ENCODE measurements at places on chromosomes 7 and 10.

DNA sequence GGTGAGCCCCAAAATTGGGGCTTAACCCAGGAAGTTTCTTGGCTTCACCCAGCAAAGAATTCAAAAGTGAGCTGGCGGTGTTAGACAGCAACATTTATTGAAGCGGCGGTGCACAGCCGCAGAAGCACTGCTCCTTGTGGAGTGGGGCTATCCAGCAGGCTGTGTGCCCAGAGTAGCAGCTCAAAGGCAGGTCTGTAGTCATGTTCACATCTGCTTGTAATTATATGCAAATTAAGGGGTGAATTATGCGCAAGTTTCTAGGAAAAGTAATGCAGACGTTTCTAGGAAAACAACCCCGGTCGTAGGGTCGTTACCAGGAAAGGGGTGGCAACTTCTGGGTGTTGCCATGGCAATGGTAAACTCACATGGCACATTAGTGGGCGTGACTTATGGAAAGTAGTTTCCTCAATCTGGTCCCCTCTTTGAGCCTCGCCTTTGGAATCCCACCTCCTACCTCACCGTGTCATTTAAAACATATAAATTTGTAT is 13.7 kb upstream of the KBTBD2 start:
- no peak for DNase-seq

DNA sequence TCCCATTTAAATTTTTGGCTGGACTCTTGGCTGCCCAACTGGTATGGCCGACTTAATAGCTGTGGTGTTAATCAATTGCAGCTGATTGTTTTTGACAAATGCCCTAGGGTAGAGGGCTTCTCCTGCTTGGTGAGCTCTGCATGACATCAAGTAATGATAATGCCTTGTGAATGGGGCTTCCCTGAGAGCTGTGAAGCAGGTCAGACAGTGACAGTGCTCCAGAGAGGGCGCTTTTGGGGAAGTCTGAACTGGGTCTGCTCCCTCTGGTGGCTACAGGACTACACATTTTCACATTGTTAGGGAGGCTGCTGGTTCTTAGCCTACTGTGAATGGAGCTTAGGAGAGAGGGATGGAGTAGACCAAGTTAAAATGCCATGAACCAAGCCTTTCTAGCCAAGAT is 98.8 kb downstream of the SDK1 start:
- DNase-seq, result no peak

DNA sequence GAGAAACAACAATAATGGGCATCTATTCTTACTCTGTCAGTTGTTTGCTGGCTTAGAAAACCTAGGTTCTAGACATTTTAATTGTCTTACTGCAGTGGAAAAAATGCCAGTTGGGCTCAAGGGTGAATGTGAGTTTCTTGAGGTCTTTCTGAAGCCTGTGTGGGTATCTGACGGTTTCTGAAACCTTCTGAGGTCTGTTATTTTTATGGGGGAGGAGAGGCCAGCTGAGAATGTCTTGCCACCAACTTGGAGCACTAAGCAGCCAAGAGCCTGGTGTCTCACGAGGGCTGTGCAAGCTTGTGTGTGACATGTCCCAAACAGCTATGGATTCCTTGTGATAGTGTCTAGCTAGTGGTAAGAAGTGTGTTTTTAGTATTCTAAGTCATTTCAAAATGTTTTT is 24.2 kb upstream of the DDC start:
- DNase-seq, result no peak

- DNase-seq, result no peak
Measured at GRCh38 chr10:46325021-46325420, 38.2 kb downstream of the ANTXRL start.

- no peak for DNase-seq
Measured at GRCh38 chr7:150848111-150848510, 4.2 kb upstream of the AOC1 start.

DNA sequence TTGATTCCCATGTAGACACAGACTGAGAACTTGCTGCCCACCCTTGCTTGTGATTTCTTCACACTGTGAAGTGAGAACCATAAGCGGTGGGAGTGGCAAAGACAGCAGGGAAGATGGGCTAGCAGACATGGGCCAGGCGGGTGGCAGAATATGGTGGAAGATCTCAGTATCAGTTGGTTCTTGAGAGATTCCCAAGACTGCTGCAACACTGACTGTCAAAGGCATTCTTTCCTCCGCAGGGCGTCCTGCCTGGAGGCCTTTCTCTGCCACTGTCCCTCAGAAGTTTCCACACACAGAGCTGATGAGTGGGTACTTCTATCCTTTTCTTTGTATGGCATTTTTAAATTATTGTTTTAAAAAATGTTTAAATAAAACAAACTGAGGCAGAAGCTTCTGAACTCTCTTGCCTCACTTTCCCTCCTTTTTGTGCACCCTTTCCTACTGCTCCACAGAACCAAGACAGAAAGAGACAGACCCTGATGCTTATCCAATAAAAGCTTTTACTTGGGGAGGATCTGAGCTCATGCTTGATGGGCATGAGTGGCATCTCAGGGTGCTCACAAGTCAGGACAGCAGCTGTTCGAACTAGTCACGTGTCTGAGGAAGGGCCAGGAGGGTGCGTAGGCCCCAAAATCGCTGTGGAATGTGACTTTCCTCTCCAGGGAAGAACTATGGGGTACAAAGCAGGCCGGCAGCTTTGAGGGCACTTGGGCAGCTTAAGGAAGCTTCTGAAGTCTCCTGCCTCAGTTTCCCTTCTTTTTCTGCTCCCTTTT is 104.7 kb upstream of the PCGF5 start:
- DNase-seq, result no peak

DNA sequence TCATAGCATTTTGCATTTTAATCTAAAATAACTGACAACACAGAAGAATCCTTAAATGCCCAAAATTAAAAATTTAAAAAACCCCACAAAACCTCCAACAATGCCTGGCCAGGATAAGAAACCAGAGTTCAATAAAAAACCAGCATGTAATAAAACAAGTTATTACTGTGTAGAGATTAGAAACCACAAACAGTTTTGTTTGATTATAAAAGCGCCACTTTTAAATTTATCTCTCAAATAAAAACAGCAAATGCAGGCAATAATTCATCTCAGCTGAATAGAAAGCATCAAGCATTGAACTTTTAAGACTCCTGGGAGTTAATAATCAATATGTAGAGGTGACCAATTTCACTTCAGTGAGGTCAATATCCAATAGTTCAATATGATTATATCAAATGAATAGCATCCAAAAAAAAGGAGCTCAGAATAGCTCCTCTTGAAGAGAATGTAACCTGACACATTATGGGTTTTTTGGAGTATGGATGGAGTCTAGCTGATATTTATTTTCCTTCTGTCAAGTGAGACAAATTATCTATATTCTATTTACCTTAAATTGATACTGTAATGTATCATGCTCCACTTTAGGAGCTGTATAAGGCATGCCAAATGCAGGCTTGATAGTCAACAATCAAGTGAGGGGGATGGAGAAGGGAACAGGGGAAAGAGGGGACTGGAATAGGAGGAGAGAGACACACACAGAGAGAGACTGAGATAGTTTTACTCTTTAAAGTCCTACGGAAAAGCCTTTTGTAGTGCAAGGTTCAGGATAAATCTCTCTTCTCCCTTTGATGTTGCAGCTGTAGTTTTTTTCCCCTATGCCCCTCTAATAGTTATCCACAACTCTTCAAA is 130.9 kb downstream of the RSU1 start:
- no peak for DNase-seq

GRCh38 chr7:94087664-94088352 is 83.7 kb upstream of the BET1 start:
- peak; percentile 36 for DNase-seq

GRCh38 chr10:92756201-92757065 is 66.7 kb downstream of the HHEX start:
- peak; percentile 6 for DNase-seq

DNA sequence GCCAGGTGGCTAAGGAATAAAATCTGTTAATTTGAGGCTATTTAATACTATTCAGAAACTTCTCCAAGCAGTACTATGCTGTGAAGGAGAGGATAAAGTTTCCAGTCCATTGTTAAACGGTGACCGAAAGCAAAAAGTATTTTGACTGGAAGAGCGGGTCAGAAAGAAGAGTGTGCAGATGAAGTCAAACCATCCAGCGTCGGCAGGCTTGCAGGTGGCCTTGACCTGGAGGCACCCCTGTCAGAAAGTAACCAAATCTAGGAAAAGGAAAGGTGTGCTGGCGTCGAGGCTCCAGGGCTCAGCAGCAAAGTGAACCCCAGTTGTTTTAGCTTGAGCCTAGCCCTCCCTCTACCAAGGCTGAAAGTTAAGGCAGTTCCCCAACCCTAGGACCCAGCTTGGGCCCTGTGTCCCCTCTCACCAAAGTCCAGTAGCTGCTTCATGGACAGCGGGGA is 544 bp downstream of the PDK4 start:
- DNase-seq, result no peak

- DNase-seq, result no peak
Measured at GRCh38 chr7:107966711-107967110, 36.2 kb downstream of the LAMB1 start.

- no peak for DNase-seq
Measured at GRCh38 chr7:99404977-99405320, 3.4 kb downstream of the PDAP1 start.

GRCh38 chr7:108190891-108191290 is 60.7 kb upstream of the LAMB4 start:
- no peak for DNase-seq

DNA sequence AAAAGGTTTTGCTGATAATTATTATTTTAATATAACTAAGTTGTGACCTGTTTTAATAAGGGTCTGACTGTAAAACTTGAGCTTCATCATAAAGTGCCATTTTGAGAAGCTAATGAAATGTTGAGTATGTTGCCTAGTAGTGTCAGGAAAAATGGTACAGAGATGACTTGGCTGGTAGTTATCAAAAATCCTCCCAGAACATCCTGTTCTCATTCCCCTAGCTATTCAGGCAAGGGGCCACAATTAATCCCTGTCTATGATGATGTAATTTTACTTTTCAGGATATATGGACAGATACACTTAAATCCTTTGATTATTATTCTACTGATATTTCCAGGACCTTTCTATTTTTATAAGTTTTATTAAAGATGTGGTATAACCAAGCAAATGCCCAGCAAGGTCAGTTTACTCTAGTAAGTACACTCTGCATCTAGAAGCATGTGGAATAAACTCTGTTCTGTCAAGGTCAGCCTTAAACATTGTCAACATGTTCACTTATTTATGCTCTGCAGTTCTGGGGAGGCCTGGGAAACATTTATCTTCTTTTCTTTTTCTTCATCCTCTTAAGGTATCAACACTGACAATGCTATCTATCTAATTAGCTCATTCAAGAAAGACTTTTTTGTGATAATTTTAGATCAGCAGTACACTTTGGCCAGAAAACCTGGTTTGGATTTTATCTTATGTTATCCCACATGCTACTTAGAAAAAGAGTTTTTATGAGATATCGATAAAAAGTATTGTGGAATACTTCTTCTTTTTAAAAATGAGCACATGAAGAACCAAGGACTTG is 32.1 kb downstream of the BTRC start:
- DNase-seq, result no peak

- DNase-seq, result no peak
Measured at GRCh38 chr7:140033036-140033435, 29.7 kb downstream of the PARP12 start.

DNA sequence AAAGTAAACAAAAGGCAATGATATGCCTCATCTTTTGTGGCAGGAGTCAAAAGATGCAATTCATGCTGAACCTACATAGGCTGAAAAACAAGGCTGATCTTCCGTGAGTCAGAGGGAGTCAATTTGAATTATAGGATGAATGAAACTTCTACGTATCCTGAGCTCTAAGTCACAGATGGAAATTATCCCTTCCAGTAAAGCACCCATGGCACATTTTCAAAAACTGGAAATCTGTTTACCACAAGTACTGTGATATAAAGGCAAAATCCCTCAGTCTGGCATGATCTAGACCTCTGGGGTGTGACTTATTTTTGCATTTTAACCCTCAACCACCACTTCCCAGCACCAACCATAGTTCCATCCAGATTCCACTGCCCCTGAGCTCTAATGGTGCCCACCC is 69.6 kb downstream of the NRG3 start:
- DNase-seq, result no peak

GRCh38 chr10:36221101-36221500 is 579.0 kb upstream of the FZD8 start:
- DNase-seq, result no peak

GRCh38 chr10:132007681-132008080 is 26.0 kb upstream of the BNIP3 start:
- DNase-seq, result no peak

DNA sequence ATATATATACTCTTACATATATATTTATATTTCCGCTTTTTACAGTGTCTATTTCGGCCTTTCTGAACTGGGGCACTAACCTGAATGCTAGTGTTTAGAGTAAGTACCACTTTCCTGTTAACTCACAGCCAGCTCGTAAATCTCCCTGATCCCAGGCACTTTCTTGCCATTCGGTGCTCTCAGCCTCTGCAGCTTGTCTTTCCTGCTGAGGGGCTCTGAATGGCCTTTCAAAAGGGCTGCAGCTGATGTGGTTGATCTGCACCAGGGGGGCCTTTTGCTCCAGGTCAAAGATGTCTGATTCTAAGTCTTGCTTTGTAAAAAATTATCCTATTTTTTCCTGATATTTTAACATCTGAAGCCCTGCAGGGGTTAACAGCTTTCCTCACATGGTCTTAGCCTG is 25.5 kb upstream of the HPS1 start:
- no peak for DNase-seq

- no peak for DNase-seq
Measured at GRCh38 chr7:155371884-155372781, 74.5 kb downstream of the INSIG1 start.

GRCh38 chr7:14351167-14351566 is 361.7 kb upstream of the ETV1 start:
- no peak for DNase-seq

DNA sequence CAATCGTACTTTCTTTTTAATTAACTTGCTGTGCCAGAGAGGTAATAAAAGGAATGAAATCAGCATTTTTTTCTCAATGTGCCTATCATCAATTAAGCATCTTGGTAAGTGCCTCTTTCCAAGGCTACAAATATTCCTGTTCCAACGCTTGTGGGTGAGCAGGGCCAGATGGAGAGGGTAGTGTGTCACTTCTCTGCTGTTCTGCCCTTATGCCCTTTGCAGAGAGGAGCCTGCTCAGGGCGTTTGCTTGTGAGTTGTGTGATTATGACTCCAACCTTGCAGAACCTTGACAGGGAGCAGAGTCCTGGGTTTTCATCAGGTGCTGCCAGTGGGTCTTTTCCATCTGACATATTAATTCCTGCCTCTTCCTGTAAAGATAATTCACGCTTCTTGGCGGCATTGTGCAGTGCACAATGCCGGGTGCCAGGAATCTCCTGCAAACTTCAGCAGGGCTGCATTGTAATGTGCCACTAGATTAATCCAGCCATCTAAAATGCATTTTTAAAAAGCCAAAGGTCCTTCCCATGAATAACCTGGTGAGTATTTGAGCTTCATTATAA is 234.4 kb downstream of the ARHGAP12 start:
- no peak for DNase-seq

DNA sequence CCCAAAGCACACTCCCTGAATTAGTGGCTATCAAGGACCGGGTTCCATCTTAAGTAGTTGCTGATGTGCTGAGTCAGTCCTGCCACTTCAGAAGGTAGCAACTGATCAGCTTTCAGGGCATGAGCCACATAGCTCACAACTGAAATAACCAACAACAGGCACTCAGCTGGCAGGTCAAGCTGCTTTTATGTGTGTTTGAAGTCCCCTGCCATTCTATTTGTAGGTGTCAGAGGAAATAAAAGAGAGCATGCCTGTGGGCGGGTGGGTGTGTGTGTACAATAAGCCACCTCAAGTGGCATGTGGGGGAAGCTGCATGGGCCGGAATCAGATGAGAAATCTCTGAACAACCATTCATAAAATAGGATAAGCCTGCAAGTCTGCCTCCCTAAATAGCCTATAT is 114.3 kb upstream of the YAE1 start:
- DNase-seq, result no peak

- no peak for DNase-seq
Measured at GRCh38 chr10:122243550-122243949, 27.5 kb upstream of the BTBD16 start.

GRCh38 chr7:67653856-67654454 is 657.3 kb downstream of the TYW1 start:
- no peak for DNase-seq
